ENCODE measurements at places on chromosomes 3 and 15. TPM values are rescaled to one million over a fixed set of nuclear protein-coding genes. Genes with fewer than 3 reads are reported as not detected.

GRCh38 chr3:184887574-184887973, 75.6 kb downstream of the VPS8 start:
- no peak for DNase-seq
- H3K4me3 ChIP-seq, result no peak overlapping the region
- H3K36me3 ChIP-seq, result no peaks in the 10 kb centered on the region
- H3K4me1 ChIP-seq, result no peaks in the 10 kb centered on the region

DNA sequence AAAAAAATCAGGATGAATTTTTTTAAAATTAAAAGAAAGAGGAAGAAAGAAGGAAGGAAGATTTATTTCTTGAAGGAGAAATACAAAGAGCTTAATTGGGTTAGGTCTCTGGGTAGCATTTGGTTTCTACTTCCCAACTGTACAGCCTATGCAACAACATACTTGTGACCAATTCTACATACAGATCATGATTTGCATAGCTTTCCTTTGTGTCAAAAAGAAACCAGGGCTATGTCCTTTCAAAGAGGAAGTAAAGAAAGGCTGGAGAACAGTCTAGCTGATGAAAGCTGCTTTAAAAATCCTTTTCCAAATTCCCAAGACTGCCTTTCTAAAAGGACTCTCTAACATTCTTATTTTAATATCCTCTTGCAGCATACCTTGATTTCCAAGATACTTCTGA, 6.1 kb upstream of the HGD start:
- H3K36me3 ChIP-seq, result no peaks in the 10 kb centered on the region
- H3K4me3 ChIP-seq, result no peak overlapping the region
- H3K4me1 ChIP-seq, result peaks cover 6% of the 10 kb centered on the region
- no peaks in the 10 kb centered on the region for H3K27me3 ChIP-seq
- H3K27ac ChIP-seq, result no peak overlapping the region

DNA sequence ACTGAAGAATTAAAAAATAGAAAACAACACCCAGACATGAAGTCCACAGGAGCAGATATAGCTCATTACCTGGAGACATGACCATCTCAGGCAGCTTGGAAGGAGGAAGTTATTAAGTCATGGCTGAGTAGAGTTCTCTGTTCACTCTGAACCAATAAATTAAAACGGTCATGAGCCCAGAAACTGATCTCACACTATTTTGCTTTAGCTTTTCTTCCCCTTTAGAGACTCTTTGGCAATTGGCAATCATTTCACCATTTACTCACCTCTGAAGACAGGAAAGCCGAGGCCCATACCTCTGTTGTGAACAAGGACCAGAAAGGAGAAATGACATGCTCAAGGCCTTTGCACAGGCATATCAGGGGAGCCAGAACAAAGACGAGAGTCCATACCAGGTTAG, 26.6 kb downstream of the CLDN18 start:
- H3K36me3 ChIP-seq, result no peaks in the 10 kb centered on the region
- H3K27me3 ChIP-seq, result no peaks in the 10 kb centered on the region
- H3K4me3 ChIP-seq, result no peak overlapping the region
- H3K27ac ChIP-seq, result no peak overlapping the region
- no peak for DNase-seq
- no peaks in the 10 kb centered on the region for H3K4me1 ChIP-seq

GRCh38 chr3:37521429-37521828, 340.3 kb upstream of the CTDSPL start:
- no peak overlapping the region for H3K27ac ChIP-seq
- no peaks in the 10 kb centered on the region for H3K4me1 ChIP-seq
- no peaks in the 10 kb centered on the region for H3K36me3 ChIP-seq
- no peak overlapping the region for H3K4me3 ChIP-seq
- no peaks in the 10 kb centered on the region for H3K27me3 ChIP-seq
- no peak for DNase-seq

GRCh38 chr3:134567605-134568004, 81.7 kb downstream of the CEP63 start:
- H3K27me3 ChIP-seq, result no peaks in the 10 kb centered on the region
- no peak for DNase-seq
- H3K36me3 ChIP-seq, result peaks cover 3% of the 10 kb centered on the region
- H3K27ac ChIP-seq, result no peak overlapping the region

DNA sequence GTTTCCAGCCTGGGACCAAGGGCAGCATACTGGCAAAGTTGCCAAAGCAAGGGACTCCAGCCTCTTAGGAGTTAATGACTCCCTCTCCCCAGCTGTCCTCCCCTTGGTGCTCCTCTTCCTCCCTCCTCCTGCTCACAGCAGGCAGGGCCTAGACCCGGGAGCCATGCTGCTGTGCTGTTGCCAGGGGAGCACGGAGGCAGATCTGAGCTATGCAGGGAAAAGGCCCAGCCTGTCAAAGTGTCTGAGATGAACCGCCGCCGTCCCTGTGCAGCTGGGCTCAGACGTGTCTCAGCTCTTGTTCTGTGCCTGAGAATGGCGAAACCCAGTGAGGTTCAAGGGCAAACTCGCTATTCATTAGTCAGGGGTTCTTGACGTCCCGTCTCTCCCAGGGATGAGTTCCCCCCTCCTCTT, 60.8 kb upstream of the POLG start:
- H3K27me3 ChIP-seq, result peaks cover 5% of the 10 kb centered on the region
- H3K27ac ChIP-seq, result no peak overlapping the region
- H3K36me3 ChIP-seq, result no peaks in the 10 kb centered on the region
- no peaks in the 10 kb centered on the region for H3K4me1 ChIP-seq
- H3K4me3 ChIP-seq, result no peak overlapping the region
- no peak for DNase-seq

PAQR9 gene
- 15.4 TPM for total RNA-seq

GRCh38 chr15:38620851-38621594, 56.4 kb upstream of the RASGRP1 start:
- no peaks in the 10 kb centered on the region for H3K4me1 ChIP-seq
- H3K27me3 ChIP-seq, result peaks cover 3% of the 10 kb centered on the region
- no peaks in the 10 kb centered on the region for H3K36me3 ChIP-seq
- H3K27ac ChIP-seq, result no peak overlapping the region
- DNase-seq, result no peak

DNA sequence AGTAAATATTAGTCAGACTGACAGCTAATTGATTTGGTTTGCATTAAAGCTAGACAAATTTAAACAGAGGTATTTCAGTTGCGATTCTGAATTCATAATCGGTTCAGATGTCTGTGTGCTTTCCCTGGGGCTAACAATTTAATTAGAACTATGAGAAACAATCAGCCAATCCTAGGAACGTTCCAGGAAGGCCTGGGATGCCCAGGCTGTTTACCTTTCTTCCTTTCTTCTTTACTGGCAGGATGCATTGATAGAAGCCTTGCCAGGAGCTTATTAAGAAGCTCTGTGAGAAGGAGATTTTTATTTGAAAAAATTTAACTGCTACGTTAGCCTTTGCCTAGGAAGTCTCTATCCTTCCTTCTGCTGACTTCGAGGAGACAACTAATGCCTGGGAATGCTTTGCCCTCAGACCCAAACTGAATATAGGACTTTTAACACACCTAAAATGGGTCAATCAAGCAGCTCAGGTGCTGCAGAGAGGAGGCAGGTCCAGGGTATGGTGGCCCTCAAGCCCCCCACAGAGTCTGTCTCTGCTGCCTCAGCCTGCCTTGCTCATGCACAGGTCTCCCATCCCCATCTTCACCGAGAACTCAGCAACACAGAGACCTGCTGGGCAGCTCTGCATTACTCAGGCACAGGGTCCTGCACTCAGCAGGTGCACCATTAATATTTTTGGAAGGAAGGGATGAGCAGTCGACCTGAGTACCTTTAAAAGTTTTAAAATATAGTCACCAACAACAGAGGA, 48.5 kb downstream of the PCSK6 start:
- peak overlapping the region; percentile 96 for H3K27ac ChIP-seq
- H3K4me1 ChIP-seq, result peaks cover 77% of the 10 kb centered on the region

DNA sequence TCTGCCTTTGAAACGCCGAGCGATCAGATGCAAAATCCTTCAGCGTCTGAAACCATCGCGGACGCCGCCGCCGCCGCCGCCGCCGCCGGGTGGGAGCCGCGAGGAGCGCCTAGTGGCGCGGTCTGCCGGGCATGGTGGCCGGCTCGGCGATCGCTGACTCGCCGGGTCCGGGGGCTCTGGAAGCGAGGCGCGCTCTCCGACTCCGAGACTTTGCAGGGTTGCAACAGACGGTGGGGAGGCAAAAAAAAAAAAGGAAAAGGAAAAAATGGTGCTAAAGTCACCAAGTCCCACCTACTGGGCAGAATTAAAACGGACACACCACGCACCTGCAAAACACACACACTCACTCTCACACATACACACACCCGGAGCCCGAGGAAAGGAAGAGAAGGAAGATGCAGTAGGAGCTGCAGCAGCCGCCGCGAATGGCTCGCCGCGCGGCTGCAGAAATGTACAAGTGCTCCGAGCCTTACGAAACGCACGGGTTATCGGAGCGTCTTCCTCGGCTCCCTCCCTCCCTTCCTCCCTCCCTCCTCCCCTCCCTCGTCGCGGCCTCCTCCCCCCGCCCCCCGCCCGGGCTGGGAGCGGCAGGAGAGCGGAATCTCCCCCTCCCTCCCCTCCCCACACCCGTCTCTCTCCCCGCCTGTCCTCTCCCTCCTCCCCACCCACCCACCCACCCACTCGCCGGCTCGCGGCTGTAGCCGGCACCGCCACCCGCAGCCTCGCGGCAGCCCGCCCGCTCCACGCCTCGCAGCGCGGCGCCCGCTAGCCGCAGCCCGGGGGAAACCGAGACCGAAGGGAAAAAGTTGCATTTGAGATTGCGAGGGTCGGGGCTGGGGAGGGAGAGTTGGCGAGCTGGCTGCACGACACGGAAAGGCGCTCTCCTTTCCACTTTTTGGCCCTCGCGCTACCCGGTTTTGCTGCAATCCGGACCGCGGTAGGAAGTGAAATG, at the start of gene NTRK3:
Gene NTRK3, minus strand, starts transcription at position 461 of the 952 bp plus-strand sequence. CDS start 586 bp downstream, outside the sequence.
- no peak within 1 kb of the TSS for H3K27ac ChIP-seq
- H3K4me1 ChIP-seq, result peaks cover 6% of the 10 kb centered on the region
- no peak for DNase-seq

TICRR gene
- total RNA-seq, result under 0.01 TPM

DNA sequence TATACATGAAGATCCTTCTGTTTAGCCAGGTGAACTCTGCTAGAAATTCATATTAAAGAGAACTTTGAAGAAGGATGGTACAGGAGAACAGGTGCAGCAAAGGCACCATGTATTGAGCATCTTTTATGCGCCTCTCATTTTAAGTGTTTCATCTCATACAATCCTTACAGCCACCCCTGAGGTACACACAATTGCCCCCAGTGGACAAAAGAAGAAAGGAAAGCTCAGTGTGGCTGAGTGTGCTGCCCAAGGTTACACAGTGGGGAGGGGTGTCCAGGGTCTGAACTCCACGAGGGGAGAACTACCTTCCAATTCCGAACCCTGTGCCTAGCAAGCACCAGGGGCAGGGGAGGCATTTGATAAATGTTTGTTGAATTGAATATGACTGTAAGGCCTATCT, 98.6 kb downstream of the MECOM start:
- H3K4me3 ChIP-seq, result no peak overlapping the region
- no peaks in the 10 kb centered on the region for H3K36me3 ChIP-seq
- no peak for DNase-seq
- H3K4me1 ChIP-seq, result no peaks in the 10 kb centered on the region
- H3K27ac ChIP-seq, result no peak overlapping the region

ECE2 gene
- total RNA-seq, result not detected

- no peaks in the 10 kb centered on the region for H3K27me3 ChIP-seq
- H3K4me1 ChIP-seq, result no peaks in the 10 kb centered on the region
- H3K4me3 ChIP-seq, result no peak overlapping the region
- H3K36me3 ChIP-seq, result no peaks in the 10 kb centered on the region
Observed at GRCh38 chr3:31522152-31522551, 10.6 kb upstream of the STT3B start.

DNA sequence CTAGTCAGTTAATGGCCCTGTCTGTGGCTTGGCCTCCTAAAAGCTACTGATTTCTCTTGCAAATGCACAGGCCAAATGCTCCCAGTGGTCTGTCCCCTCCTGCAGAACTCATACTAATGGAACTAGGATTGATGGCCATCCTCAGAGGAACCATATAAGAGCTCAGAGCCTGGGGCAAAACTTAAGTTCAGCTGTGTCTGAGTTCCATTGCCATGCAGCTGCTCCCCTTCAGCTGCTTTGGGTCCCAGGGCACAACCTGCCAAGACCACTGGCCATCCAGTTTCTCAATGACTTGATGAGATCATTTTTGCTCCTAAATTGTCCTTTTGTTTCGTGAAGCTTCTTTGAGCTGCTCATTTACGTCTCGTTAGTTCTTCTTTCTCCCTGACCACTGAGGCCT, 529.5 kb upstream of the TBL1XR1 start:
- no peak for DNase-seq
- H3K27me3 ChIP-seq, result no peaks in the 10 kb centered on the region
- H3K4me3 ChIP-seq, result no peak overlapping the region
- H3K4me1 ChIP-seq, result peaks cover 5% of the 10 kb centered on the region

Data from liver (tissue), 10 donors.